ENCODE measurements at places on chromosomes 1 and 21.

DNA sequence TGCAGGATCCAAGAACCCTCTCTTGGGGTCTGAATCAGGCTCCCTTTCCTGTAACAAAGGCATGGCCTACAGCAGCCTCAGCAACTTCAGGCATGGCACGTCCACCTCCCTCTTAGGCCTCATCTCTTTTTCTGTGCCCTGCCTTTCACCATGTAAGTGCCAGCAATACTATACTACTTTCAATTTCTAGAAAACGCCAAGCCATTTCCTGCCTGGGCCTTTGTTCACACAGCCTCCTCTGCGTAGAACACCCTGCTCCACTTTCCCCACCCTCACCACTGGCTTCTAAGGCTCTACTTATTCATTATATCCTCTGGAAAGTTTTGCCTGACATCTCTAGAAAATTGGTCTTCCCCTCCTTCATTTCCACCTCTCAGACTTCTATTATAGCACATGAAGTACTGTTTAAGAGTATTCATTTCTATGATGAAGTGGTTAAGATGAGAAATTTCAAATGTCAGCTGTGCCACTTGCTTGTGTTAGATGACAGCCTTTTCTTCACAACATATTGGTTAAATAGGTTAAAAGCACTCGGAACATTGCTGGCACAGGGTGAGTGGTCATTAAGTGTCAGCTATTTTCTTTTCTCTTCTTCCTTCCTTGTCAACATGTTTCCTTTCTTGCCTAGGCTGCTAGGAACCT, 41.6 kb upstream of the VWA5B1 start:
- DNase-seq, result no peak

GRCh38 chr21:36539434-36540150, 59.7 kb upstream of the CLDN14 start:
- DNase-seq, result no peak

GRCh38 chr1:113917400-113918082, 11.6 kb upstream of the HIPK1 start:
- no peak for DNase-seq

DNA sequence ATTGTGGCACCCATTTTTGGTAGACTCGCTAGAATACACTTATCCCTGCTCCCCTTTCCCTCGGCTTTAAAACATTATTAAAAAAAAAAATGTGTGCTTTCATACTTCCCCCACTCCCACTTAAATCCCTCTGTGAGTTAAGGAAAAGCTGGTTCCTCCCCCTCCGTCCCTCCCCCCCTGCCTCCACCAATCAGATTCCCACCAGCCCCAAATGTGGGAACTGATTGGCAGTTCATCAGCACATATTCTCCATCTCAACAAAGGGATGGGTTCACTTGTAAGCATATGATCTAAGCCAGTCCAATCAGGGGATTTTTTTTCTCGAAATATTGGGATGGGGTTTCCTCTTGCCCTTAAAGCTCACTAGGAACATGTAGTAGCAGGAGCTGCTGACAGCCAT, 10.8 kb upstream of the FYB2 start:
- no peak for DNase-seq

GRCh38 chr1:223731133-223731770, 18.9 kb downstream of the CAPN2 start:
- no peak for DNase-seq

Data from activated T-helper 9 cell treated with anti-CD3 and anti-CD28 coated beads, Interleukin-2, amount 50 U/mL, for 16 hours (primary cell).